ENCODE measurements at places on chromosomes 6 and 20.
A peak's percentile ranks its signal among the peaks of the same experiment; 100 is the strongest.

DNA sequence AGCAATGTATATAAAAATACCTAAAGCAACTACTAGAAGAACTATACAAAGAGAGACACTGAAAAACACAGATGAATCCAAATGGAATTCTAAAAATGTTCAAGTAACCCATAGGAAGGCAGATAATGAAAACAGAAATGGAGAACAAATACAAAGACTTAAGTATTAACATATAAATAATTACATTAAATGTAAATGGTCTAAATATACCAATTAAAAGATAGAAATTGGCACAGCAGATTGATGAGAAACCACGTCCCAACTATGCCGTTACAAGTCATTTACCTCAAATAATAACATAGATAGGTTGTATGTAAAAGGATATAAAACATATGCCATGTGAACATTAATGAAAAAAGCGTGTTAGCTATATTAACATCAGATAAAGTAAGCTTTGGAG lies 40.1 kb downstream of the CEP85L start:
- DNase-seq, result no peak

- no peak for DNase-seq
Observed at GRCh38 chr6:110566346-110567125, 90.1 kb upstream of the SLC22A16 start.

DNA sequence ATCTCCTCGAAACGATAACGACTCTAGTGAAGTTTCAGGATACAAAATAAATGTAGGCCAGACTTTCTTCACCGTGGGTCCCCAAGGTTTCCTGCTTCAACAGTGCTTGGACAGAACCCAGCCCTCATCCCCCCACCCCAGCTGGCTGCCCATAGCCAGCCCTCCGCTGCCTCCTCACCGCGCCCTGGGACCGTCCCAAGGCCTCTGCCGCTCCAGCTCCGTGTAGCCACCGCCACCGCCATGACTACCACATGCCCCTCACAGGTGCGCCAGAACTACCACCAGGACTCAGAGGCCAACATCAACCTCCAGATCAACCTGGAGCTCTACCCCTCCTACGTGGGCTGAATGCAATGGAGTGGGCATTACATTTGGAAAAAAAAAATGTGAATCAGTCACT lies 42.2 kb upstream of the KIAA1586 start:
- DNase-seq, result no peak

DNA sequence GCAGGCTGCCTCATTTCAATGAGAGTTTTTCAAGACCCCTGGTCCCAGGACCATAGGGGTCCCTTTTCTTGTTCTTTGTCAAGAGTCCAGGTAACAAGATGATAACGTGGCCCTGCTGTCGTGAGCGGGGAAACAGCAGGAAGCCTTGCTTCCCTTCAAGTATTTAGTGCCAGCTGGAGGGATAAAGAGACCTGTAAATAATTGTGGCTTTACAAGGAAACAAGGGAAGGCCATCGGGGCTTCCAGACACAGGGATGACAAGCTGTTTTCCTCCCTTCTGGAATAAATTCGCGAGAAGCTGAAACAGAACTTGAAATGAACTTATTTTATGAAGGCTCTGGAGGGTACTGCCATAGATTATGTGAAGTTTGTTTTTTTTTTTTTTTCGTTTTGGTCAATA lies 163.2 kb downstream of the SYNDIG1 start:
- no peak for DNase-seq

DNA sequence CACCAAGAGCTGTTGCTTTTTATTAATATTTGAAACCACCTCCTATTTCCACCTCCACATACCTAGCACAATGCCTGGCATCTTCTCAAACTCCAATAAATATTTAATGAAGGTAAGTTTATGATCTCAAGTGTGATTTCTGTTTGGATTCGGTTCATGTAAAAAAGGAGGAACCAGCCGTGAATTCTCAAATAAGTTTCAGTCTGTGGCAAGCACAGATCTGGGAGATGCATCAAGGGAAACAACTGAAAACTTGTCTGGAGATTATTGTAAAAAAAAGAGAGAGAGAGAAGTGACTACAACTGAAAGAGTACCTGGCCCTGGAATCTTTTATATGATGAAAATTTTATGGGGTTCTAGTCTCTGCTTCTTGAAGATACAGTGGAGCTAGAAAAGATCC lies 52.8 kb upstream of the PNRC1 start:
- no peak for DNase-seq

GRCh38 chr6:128179876-128180438 lies 279.1 kb upstream of the THEMIS start:
- no peak for DNase-seq

GRCh38 chr6:160349814-160350350 lies 1.7 kb downstream of the SLC22A3 start:
- no peak for DNase-seq

DNA sequence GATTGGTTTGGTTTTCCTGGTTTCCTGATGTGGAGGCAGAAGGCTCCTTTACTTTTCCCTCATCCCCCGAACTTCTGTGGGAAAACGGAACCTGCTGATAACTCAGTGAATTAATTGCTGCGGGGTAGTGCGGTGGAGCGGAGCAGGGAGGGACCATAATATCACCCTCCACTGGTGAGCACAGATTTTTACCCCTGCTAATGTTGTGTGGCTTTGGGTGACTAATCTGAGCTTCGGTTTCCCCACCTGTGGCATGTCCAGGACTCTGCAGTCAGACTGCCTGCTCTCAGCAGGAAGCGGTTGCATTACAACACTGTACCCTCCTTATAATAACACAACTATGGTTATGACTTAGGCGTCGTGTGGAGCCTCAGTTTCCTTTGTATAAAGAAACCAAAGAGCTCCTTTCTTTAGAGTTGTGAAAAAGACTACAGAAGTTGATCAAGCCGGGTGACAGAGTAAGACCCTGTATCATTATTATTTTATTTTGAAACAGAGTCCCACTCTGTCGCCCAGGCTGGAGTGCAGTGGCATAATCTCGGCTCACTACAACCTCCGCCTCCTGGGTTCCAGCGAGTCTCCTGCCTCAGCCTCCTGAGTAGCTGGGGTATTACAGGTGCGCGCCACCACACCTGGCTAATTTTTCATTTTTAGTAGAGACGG lies 2.2 kb upstream of the ID1 start:
- no peak for DNase-seq

DNA sequence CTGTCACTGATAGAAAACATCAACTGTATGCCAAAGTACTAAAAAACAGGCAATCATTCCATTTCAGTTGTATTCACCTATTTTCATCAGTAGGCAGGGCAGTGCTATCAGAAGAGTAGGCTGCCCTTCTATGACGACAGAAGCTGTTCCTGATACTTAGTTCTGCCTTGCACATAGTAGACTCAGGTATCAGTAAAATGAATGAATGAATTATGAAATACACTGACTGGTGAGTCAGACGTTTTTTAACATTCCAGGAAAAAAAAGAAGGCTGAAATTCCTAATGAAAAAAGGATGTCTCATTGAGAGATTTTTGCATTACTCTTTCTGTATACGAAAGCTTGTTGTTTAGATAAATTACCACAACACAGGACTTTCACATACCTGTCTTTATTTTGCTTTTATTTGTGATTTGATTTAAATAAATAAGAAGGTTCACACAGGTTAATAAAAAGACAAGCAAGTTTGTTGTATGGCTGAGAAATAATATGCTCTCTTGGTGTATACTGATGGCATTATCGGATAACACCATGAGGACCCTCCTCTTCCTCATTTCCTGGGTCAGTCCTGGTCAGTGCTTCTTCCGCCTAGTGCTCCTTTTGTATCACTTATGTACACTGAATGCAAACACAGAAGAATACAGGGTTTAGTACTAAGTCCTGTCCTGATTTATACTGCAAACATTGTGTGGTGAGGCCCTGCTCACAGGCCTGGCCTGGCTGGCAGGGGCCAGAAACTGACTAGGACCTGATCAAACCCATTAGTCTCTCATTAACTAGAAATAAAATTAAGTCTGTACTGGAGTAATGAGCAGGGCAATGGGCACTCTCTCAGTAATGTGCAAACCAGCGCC lies 39.4 kb upstream of the SPDEF start:
- DNase-seq, result no peak

GRCh38 chr6:10655508-10656055 lies 38.8 kb downstream of the C6orf52 start:
- DNase-seq, result no peak

DNA sequence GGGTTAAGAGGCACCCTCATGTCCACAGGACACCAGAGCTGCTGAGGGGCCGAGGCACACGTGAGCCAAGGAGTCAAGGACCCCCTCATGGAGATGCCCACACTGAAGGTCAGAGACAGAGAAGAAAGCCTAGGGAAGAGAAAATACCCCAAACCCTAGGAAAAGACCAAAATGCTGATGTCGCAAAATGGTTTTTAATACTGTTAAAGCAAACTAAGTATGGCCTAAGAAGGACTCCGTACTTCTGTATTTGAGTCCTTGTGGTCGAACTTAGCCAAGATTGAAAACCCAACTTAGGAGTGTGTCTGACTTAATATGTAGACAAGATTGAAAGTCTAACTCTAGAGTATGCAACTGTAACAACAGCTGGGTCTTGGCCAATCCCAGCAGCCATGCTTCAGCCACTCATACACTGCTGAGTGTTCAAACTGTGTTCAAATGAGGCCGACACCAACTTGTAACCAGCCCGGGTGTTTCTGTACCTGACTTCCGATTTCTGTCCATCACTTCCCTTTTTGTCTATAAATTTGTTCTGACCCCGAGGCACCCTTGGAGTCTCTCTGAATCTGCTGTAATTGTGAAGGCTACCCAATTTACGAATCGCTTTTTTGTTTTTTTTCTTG lies 92.6 kb upstream of the AGPAT4 start:
- no peak for DNase-seq

DNA sequence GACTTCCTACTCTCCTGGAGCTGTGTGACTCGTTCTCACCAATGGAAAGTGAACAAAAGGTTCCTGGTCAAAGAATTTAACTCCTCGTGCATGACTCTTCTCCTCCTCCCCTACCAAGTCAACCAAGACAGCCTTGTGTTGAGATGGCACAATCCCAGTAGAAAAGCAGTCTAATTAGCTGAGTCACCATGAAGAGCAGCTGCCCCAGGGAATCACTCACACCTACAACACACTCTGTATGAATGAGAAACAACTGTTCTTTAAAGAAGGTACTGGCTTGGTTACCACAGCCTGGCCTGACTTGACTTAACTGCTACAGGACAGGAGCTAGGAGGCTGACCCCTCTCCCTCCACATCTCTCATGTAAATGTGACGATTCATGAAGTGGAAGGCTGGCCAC lies 2.9 kb upstream of the HLA-DOB start:
- DNase-seq, result no peak

DNA sequence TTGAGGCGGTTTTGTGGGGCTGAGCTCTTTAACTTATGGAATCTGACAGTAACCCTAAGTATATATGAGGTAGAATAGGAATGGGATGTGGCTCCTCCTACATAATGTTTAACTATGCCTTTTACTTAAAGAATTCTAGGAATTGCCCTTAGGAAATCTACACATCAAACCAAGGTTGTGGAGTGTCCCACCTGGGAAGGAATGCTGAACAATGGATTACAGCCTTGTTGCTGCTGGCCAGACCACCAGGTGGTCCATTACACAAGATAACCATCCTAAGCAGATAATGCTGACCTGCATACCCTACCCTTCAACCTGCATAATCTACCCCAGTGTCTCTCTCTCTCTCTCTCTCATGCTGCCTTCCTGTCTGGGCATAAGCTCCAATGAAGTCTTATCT lies 35.0 kb upstream of the SLC22A16 start:
- no peak for DNase-seq

DNA sequence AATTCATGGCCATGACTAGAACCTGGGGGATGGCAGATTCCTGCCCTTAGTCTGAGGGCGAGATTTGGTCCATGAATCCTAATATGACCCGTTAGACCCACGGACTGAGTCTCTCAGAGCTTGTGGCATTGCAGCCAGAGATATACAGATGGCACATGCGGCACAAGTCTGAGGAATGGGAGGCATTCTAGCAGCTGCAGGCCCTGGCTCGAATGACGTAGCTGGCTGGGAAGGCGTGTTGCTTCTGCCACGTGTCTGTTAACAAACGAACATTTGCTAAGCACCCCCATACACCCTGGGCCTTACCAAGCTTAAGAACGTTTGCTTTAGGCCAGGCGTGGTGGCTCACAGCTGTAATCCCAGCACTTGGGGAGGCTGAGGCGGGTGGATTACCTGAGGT lies 68.0 kb downstream of the CD164 start:
- DNase-seq, result no peak

- DNase-seq, result no peak
Observed at GRCh38 chr6:40923326-40923725, 115.7 kb downstream of the UNC5CL start.

DNA sequence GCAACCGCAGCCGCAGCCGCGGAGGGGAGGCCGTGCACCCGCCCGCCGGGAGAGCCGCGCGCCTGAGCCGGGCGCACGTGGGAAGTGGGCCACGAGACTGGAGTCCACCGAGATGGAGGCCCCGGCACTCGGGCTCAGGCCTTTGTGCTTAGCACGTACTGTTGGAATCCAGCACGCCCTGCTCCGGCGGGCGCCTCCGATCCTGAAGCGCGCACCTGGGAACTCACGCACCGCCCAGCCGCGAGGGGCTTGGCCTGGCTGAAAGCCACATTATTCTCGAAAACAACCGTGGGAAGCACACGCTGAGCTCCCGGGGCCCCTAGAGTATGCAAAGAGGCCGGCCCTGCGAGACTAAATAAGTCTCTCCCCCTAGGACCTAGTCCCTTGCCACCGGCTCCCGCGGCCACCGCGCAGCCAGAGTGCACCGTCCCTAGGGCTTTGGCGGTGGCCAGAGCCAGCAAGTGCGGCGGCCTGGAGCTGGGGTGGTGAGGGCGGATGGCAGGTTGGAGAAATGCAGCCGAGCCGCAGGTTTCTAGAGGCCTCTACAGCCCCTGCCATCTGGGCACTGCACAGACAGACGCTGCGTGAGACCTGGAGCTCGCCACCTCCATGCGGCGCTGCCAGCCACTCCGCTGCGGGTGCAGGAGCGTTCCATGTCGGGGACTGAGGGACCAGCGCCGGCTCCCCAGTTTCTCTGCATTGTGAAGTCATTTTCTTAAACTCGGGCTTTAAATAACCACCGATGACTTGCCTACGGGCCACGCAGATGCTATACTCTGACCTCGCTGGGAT lies 42.0 kb upstream of the LY86 start:
- DNase-seq, result peak; percentile 40

GRCh38 chr6:108175176-108175591 lies 9.4 kb downstream of the NR2E1 start:
- DNase-seq, result no peak

GRCh38 chr6:129184808-129185366 lies 301.9 kb downstream of the LAMA2 start:
- no peak for DNase-seq

GRCh38 chr6:147212622-147213021 lies 8.4 kb downstream of the STXBP5 start:
- no peak for DNase-seq

DNA sequence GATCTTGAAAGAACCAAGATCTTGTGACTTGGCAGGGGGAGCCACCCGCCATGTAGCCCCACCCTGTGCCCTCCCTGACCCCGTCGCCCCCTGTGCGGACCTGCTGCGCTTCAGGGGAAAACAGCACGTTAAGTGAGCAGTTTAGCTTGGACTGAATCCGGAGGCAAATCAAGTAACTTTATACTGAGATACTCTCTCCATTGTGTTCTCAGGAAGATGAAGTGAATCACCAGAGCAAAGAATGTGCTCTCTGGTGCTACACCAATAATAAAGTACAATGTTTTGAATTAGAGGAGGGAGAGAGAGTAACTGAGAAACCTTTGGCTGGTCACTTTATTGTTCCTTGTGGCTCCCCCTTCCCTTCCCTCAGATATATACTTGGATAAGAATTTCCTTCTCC lies 83.4 kb downstream of the TXNDC5 start:
- no peak for DNase-seq

All from activated naive CD4-positive, alpha-beta T cell treated with anti-CD3 and anti-CD28 coated beads, Interleukin-2, amount 50 U/mL, for 16 hours (primary cell).